ENCODE measurements at places on chromosomes 4 and X. TPM values are rescaled to one million over a fixed set of nuclear protein-coding genes. Genes with fewer than 3 reads are reported as not detected.
A peak's percentile ranks its signal among the peaks of the same experiment; 100 is the strongest.

GRCh38 chr4:176268963-176269362 is at the start of gene ASB5:
TSS of gene ASB5 (minus strand) at chr4:176269222. CDS start at chr4:176269108, 114 bp downstream.
- no peaks in the 10 kb centered on the region for H3K27me3 ChIP-seq
- no peak for DNase-seq
- H3K4me3 ChIP-seq, result no peak within 1 kb of the TSS
- H3K36me3 ChIP-seq, result no peaks in the 10 kb centered on the region

GRCh38 chr4:162891788-162892707 is 274.6 kb downstream of the NAF1 start:
- no peaks in the 10 kb centered on the region for H3K36me3 ChIP-seq
- no peaks in the 10 kb centered on the region for H3K27me3 ChIP-seq
- H3K4me3 ChIP-seq, result no peak overlapping the region
- DNase-seq, result no peak

GRCh38 chrX:80184854-80185253 is 170.3 kb downstream of the TBX22 start:
- H3K4me1 ChIP-seq, result no peaks in the 10 kb centered on the region
- no peak overlapping the region for H3K4me3 ChIP-seq
- no peaks in the 10 kb centered on the region for H3K36me3 ChIP-seq
- H3K27me3 ChIP-seq, result no peaks in the 10 kb centered on the region
- no peak overlapping the region for H3K27ac ChIP-seq

- no peak overlapping the region for H3K4me3 ChIP-seq
- H3K27ac ChIP-seq, result no peak overlapping the region
- H3K4me1 ChIP-seq, result no peaks in the 10 kb centered on the region
- H3K27me3 ChIP-seq, result no peaks in the 10 kb centered on the region
- H3K36me3 ChIP-seq, result no peaks in the 10 kb centered on the region
These were observed 1013.0 kb downstream of the STIM2 start for GRCh38 chr4:27873596-27873995.

- H3K36me3 ChIP-seq, result no peaks in the 10 kb centered on the region
- no peaks in the 10 kb centered on the region for H3K4me1 ChIP-seq
- no peak for DNase-seq
- no peak overlapping the region for H3K27ac ChIP-seq
These were observed 641.0 kb upstream of the FRG1 start for GRCh38 chr4:189299706-189300105.

DNA sequence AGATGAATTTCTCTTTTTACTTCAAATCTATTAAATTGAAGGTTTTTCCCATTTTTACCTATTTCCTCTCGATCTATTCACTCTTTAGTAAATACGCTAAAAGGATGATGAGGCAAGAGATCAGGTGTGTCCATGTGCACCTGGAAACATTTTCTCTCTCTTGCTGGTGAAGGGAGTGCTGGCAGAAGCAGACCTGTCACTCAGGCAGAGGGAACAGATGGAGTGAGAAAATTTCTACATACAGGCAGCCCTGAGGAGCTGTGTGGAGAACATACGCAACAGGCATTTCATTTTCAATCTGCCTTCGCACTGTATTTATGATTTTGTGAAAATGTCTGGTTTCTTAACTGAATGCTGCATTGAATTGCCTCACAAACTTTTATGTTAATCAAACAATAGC is 249.5 kb downstream of the GPM6A start:
- no peak overlapping the region for H3K4me3 ChIP-seq
- H3K4me1 ChIP-seq, result no peaks in the 10 kb centered on the region
- H3K27me3 ChIP-seq, result no peaks in the 10 kb centered on the region
- no peak overlapping the region for H3K27ac ChIP-seq

DNA sequence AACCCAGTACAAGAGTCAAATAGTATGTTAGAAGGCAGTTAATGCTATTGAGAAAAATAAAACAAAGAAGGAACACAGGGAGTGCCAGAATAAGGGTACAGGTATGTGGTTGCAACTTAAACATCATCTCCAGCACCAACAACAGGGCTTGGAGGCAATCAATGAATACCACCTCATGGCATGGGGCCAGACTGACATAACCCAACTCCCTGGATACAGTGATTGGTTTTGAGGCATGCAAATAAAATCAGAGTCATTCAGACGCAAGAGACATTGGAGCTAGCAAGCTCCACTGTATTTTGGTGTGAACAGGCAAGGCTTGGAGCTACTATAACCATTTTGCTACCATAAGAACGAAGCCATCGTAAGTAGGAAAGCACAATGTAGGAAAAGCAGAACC is 56.7 kb downstream of the PPP3CA start:
- H3K4me3 ChIP-seq, result no peak overlapping the region
- no peaks in the 10 kb centered on the region for H3K36me3 ChIP-seq

GRCh38 chr4:178329226-178329872 is 887.1 kb upstream of the AGA start:
- H3K36me3 ChIP-seq, result no peaks in the 10 kb centered on the region
- H3K4me3 ChIP-seq, result no peak overlapping the region
- no peaks in the 10 kb centered on the region for H3K4me1 ChIP-seq
- no peak for DNase-seq

GRCh38 chr4:142923619-142924018 is 77.5 kb upstream of the INPP4B start:
- no peaks in the 10 kb centered on the region for H3K27me3 ChIP-seq
- no peaks in the 10 kb centered on the region for H3K4me1 ChIP-seq
- H3K4me3 ChIP-seq, result no peak overlapping the region
- no peak for DNase-seq
- no peak overlapping the region for H3K27ac ChIP-seq

Gene ETDB
- not detected for total RNA-seq

GRCh38 chr4:109406337-109406931 is 27.2 kb upstream of the SEC24B start:
- no peaks in the 10 kb centered on the region for H3K4me1 ChIP-seq
- no peak overlapping the region for H3K27ac ChIP-seq
- no peak overlapping the region for H3K4me3 ChIP-seq
- no peak for DNase-seq
- H3K27me3 ChIP-seq, result no peaks in the 10 kb centered on the region
- H3K36me3 ChIP-seq, result no peaks in the 10 kb centered on the region

Gene TRMT44
- 20.1 TPM for total RNA-seq

Gene FHDC1
- total RNA-seq, result 27.7 TPM

GRCh38 chrX:16664074-16664473 is 14.1 kb downstream of the S100G start:
- no peaks in the 10 kb centered on the region for H3K4me1 ChIP-seq
- no peak overlapping the region for H3K27ac ChIP-seq
- H3K4me3 ChIP-seq, result no peak overlapping the region
- DNase-seq, result no peak
- no peaks in the 10 kb centered on the region for H3K27me3 ChIP-seq
- peaks cover 21% of the 10 kb centered on the region for H3K36me3 ChIP-seq

DNA sequence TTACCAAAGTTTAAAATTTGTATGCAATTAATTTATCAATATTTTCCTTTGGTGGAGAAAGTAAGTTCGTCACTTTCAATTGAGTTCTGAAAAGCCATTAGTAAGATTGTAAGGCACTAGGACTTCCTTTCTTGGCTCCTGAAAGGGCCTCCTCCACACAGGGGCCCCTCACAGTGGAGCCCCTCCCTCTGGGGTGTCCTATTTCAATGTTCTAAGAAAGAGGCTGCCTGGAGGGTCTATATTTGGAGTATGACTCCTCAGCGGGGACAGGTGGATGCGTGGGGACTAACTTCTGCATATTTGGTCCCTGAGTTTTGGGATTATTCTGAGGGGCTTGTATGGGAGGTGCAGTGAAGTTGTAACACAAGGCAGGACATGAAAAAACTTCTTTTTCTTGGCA is 1.6 kb upstream of the ARMCX4 start:
- no peaks in the 10 kb centered on the region for H3K36me3 ChIP-seq
- H3K27me3 ChIP-seq, result no peaks in the 10 kb centered on the region
- no peak for DNase-seq
- no peaks in the 10 kb centered on the region for H3K4me1 ChIP-seq
- no peak overlapping the region for H3K27ac ChIP-seq

GRCh38 chr4:172736046-172736445 is 432.6 kb upstream of the GALNT7 start:
- no peaks in the 10 kb centered on the region for H3K27me3 ChIP-seq
- no peaks in the 10 kb centered on the region for H3K4me1 ChIP-seq
- no peak overlapping the region for H3K27ac ChIP-seq
- DNase-seq, result no peak

GRCh38 chr4:38050560-38051350 is 90.6 kb downstream of the PTTG2 start:
- no peaks in the 10 kb centered on the region for H3K4me1 ChIP-seq
- no peak overlapping the region for H3K4me3 ChIP-seq
- H3K27ac ChIP-seq, result no peak overlapping the region
- H3K27me3 ChIP-seq, result no peaks in the 10 kb centered on the region
- no peak for DNase-seq
- peaks cover 3% of the 10 kb centered on the region for H3K36me3 ChIP-seq

- H3K4me3 ChIP-seq, result no peak overlapping the region
- H3K4me1 ChIP-seq, result no peaks in the 10 kb centered on the region
- no peaks in the 10 kb centered on the region for H3K27me3 ChIP-seq
- H3K27ac ChIP-seq, result no peak overlapping the region
- peaks cover 40% of the 10 kb centered on the region for H3K36me3 ChIP-seq
These were observed 41.4 kb upstream of the MSANTD1 start for GRCh38 chr4:3207531-3208037.

GRCh38 chrX:136626237-136626636 is 21.7 kb upstream of the CD40LG start:
- no peaks in the 10 kb centered on the region for H3K4me1 ChIP-seq
- no peaks in the 10 kb centered on the region for H3K27me3 ChIP-seq
- H3K36me3 ChIP-seq, result no peaks in the 10 kb centered on the region
- DNase-seq, result no peak
- H3K4me3 ChIP-seq, result no peak overlapping the region

DNA sequence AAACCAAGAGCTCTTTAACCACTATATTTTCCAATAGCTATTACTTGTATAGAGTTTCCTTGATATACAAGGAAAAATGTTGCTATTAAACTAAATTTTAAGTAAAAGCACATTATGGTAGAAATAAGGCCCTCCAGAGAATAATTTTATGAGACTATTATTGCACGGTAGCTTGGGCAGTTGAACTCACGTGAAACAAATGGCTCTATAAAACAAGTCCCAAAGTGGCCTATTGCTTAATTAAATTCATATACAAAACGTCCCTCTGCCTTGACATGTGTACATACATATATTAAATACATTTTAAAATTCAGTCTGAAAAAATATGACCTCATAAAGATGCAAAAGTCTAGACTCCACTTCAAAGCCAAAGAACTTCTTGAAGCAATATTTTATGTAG is 582.2 kb downstream of the CENPC start:
- H3K36me3 ChIP-seq, result no peaks in the 10 kb centered on the region
- DNase-seq, result no peak
- H3K27ac ChIP-seq, result no peak overlapping the region
- H3K27me3 ChIP-seq, result no peaks in the 10 kb centered on the region

Gene CMC4
- 3.7 TPM for total RNA-seq

Gene GJB1
- not detected for total RNA-seq

Gene ZNF827
- 25.3 TPM for total RNA-seq

DNA sequence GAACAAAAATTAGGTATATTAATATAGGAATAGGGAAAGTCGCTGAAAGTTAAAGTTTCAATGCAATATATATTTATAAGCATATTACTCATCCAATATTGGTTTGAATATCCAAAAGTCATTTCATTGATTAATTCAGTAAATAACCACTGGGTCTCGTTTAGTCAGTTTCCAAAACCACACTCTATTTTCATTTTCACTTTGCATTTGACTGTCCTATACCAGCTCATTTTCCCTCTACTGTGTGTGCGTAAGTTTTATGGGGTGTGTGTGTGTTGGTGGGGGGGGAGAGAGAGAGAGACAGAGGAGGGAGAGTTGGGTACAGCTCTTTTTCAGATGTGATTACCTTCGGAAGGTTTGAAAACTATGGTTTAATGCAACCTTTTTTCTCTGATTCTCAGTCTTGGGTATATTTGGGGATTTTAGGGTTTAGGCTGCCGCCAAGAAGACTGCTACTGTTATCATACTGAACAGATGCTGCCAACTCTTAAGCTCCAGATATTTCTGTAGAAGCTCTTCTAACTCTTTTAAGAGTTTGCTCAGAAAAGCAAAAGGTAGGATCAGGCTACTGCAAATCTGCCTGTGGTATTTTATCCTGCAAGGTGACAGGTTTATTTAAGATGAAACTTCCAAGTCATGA is 1427.4 kb downstream of the PCDH7 start:
- no peaks in the 10 kb centered on the region for H3K36me3 ChIP-seq
- no peak overlapping the region for H3K4me3 ChIP-seq
- no peaks in the 10 kb centered on the region for H3K4me1 ChIP-seq
- H3K27me3 ChIP-seq, result no peaks in the 10 kb centered on the region

DNA sequence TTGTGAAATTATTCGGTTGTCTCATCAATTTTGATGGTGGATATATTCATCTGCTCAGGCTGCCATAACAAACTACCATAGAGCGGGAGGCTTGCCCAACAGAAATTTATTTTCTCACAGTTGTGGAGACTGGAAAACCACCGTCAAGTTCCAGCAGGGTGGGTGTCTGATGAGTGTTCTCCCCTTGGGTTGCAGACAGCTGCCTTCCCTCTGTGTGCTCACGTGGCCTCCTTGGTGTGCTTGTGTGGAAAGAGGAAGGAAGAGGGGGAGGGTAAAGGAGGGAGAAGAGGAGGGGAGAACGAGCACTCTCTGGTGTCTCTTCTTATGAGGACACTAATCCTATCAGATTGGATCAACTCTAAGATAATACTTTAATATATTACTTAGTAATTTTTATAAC is 123.8 kb upstream of the TEX13D start:
- H3K36me3 ChIP-seq, result no peaks in the 10 kb centered on the region
- H3K27ac ChIP-seq, result no peak overlapping the region
- H3K27me3 ChIP-seq, result no peaks in the 10 kb centered on the region
- DNase-seq, result no peak

Gene RTL5
- total RNA-seq, result 1.9 TPM

Gene FOXR2
- not detected for total RNA-seq

DNA sequence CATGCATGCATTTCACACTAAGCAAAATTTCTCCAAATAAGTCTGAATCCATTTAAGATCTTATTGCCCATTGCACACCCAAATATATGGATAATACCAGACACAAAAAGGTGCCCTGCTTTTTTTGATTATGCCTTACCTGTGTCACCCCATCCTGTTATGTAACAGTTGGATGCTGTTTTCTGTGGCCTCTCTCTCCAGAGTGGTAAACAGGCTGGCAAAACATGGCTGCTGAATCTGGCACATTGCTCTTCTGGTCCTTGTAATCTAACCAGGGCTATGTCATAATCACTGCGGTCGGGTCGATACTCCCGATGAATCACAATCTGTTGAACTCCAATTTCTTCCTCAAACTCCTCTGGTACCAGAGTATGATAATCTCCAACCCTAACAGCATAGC is 70.1 kb downstream of the PRSS12 start:
- H3K27me3 ChIP-seq, result no peaks in the 10 kb centered on the region
- H3K4me3 ChIP-seq, result no peak overlapping the region
- no peak for DNase-seq
- H3K36me3 ChIP-seq, result peaks cover 12% of the 10 kb centered on the region
- no peaks in the 10 kb centered on the region for H3K4me1 ChIP-seq

GRCh38 chr4:11426731-11427120 is 2.0 kb downstream of the HS3ST1 start:
- no peaks in the 10 kb centered on the region for H3K36me3 ChIP-seq
- peaks cover 3% of the 10 kb centered on the region for H3K4me1 ChIP-seq
- DNase-seq, result no peak
- peak overlapping the region; percentile 59 for H3K4me3 ChIP-seq

- H3K4me3 ChIP-seq, result peak overlapping the region; percentile 21
- no peaks in the 10 kb centered on the region for H3K27me3 ChIP-seq
- H3K4me1 ChIP-seq, result no peaks in the 10 kb centered on the region
- no peak for DNase-seq
- no peak overlapping the region for H3K27ac ChIP-seq
These were observed 7.9 kb upstream of the CFP start for GRCh38 chrX:47637546-47638195.

- no peak overlapping the region for H3K27ac ChIP-seq
- no peaks in the 10 kb centered on the region for H3K36me3 ChIP-seq
- H3K4me1 ChIP-seq, result no peaks in the 10 kb centered on the region
- no peak for DNase-seq
- H3K4me3 ChIP-seq, result no peak overlapping the region
- H3K27me3 ChIP-seq, result no peaks in the 10 kb centered on the region
These were observed 21.7 kb upstream of the CSN1S1 start for GRCh38 chr4:69909195-69909594.

All from H1 (cell line).